ENCODE measurements at places on chromosomes 4 and X.

GRCh38 chr4:6938237-6938636, 28.6 kb downstream of the TBC1D14 start:
- no peak for DNase-seq

DNA sequence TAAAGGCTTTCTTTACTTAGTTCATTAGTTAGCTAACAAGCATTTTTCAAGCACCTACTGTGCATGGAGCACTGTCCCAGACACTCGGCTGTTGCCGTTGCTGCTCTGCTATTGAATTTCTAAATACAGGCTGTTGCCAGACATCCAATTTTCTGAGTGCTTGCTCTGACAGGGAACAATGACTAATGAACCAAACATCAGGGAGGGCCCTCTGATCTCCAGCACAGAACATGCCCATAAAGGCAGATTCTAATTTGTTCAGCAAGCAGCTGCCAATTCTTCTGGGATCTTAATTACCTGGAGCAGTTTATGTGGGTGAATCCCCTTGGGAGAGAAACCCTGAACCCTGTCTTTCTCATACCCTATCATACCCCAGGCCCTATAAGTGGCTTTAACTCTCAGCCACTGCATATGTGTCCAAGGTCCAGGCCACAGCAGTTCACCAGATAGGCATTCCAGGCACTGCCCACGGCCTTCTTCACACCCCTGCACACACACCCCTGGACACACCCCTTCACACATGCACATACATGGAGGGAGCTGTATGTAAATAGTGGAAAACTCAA, 27.9 kb downstream of the TSC22D3 start:
- DNase-seq = no peak

- no peak for DNase-seq
Measured at GRCh38 chrX:144616317-144616716, 631.0 kb upstream of the SPANXN1 start.

DNA sequence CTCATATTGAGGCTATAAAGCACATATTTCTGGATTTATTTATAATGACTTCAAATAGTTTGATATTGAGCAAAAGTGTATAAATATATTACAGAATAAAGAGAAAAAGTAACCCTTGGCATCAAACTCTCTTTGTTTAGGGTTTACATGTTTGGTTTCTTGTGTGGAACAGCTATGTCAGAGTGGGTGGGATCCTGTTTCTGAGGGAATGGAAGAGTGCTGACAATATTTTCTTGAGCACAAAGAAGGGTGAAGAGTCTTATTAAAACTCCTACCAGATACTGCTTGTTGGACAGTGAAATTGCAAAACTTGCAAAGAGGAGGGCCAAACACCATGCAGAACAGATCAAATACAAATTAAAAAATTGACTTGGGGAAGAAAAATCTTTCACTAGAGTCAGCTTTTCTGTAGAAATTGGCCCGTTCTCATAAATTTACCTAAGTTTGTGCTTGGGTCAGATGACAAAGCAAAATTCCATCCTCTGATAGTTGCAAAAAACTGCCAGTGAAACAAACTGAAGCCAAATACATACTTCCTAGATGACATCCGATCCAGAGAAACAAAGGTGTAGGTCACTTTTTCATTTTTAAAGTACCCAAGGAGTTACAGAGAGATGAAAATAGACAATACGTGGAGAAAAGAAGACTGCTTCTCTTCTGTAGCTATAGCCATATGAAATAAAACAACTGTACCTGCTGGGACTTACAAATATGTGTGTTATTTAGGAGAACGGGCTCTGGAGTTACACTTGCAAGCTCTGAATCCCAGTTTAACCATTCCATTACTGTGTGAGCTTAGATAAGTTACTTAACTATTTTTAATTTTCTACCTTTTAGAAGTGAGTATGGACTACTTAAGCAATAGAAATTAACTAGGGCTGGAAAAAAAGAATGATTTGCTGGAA, 133.3 kb downstream of the MAML3 start:
- DNase-seq = no peak

DNA sequence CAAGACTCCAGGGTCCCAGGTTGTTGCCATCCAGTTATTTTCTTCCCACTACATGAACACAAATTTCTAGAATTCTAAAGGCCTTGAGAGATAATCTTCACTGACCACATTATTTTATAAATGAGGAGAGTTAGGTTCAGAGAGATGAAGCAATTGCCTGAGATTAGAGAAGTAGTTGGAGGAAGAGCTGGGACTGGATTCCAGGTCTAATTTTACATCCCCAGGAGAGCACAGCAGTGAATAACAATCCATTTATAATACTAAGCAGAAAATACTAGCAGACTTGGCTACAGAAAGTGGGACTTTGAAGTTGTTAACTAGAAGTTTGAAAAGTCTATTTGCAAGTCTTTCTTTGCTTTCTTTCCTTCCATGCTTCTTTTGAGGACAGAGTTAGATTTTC, 231.3 kb upstream of the S100G start:
- no peak for DNase-seq

- no peak for DNase-seq
Measured at GRCh38 chr4:176425035-176425434, 105.3 kb downstream of the SPCS3 start.

GRCh38 chr4:2651546-2651945, 104.6 kb downstream of the TNIP2 start:
- DNase-seq = no peak

Data from activated naive CD4-positive, alpha-beta T cell treated with Interleukin-2 at 50 U/mL for 16 hours (primary cell).